NCI-H1092 (cell line): ENCODE measurements at places on chromosomes 7 and 10.

DNA sequence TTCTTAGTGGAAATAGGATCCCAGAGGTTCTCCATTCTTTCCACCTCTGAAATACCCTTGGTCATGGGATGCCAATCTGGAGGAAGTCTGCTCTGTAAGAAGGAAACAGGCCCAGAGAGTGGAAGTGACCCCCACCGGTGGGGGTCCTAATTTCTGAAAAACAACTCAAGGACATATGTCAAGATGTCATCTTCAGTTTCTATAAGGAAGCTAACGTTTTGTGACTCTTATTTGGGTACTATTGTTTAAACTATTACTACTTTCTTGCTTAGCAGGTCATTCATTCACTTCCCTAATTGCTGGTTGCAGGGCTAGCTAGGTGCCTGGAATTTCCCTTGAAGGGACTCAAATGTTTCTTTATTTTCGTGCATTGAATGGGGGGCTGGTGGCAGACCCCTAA, 1.9 kb upstream of the ZNF775 start:
- DNase-seq = no peak

GRCh38 chr7:156975620-156976019, 26.1 kb downstream of the NOM1 start:
- no peak for DNase-seq

DNA sequence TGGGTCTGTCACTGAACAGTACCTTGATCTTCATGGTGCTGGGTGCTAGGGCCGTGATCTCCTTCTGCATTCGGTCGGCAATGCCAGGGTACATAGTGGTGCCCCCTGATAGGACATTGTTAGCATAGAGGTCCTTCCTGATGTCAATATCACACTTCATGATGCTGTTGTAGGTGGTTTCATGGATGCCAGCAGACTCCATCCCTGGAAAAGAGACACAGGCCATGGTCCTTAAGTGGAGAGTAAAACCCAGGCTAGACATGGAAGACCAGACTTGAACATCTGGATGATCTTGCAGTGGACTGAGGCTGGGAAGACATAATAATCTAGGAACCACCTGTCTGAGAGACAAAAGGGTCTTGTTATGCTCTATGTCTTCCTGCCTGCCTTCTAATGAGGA, 14.5 kb downstream of the ACTA2 start:
- no peak for DNase-seq

- no peak for DNase-seq
Measured at GRCh38 chr10:70500812-70501301, 22.3 kb downstream of the PALD1 start.

DNA sequence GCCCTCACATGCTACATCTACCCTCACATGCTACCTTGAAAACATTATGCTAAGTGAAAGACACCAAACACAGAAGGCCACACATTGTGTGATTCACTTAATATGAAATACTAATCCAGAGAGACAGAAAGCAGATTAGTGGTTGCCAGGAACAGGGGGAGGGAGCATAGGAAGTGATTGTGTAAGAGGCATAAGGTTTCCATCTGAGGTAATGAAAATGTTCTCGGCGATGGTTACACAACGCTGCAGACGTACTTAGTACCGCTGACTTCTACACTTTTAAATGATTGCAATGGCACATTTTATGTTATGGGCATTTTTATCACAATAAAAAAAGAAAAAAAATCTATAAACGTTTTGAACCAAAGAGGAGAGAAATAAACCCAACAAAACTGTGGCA, 742.3 kb downstream of the TYW1 start:
- no peak for DNase-seq

GRCh38 chr7:55172161-55172560, 153.3 kb downstream of the EGFR start:
- DNase-seq = no peak

- no peak for DNase-seq
Measured at GRCh38 chr10:112509558-112510291, 62.7 kb downstream of the VTI1A start.

DNA sequence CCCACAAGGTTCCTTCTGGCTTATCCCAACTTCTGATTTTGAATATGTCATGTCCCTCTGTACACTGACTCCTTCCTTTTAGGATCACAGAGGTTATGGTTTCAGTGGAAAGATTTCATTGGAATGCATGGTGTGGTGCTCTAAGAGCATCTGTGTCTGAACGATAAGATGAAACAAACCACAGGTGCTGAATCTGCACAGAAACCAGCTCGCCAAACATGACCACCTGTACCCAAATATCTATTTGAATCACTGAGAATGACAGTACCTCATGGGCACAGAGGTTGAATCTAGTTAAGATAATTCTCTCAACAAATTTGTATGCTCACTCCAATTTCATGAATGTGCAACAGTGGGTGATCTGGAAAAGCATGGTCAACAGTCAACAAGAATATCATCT, 105.3 kb downstream of the DGKI start:
- no peak for DNase-seq

GRCh38 chr7:2266911-2267310, 24.9 kb downstream of the NUDT1 start:
- no peak for DNase-seq

- DNase-seq = no peak
Measured at GRCh38 chr10:4294996-4295792, 510.2 kb upstream of the KLF6 start.

DNA sequence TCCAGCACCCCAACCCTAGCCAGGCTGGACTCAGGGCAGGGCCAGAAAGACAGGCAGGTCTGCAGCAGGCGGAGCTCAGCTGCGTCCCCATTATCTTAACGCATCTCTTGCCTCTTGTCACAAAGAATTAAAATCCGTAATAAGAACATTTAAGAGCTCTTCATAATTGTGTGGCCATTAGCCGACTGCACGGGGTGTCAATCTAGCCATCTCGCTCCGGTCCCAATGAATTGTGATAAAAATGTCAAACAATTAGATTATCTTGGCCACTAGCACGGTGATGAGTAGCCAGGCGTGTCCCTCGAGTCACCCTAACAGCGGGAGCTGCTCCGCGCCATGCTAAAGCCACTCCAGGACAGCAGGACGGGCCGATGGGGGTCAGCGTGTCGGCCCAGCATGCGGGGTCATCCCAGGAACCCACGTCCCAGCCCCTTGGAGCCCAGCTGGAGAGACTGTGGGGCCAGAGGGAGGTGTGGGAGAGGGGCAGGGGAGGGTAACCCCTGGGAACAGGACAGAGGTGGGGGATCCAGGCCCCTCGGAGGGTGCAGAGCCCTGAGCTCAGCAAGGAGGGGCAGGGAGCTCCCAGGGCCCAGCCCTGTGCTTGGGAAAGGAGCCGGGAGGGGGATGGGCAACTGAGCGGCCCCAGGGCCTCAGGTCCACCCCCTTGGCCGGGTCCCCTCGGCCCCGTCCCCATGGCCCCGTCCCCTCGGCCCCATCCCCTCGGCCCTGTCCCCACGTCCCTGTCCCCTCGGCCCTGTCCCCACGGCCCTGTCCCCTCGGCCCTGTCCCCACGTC, 17.7 kb upstream of the NKX6-2 start:
- DNase-seq = no peak

DNA sequence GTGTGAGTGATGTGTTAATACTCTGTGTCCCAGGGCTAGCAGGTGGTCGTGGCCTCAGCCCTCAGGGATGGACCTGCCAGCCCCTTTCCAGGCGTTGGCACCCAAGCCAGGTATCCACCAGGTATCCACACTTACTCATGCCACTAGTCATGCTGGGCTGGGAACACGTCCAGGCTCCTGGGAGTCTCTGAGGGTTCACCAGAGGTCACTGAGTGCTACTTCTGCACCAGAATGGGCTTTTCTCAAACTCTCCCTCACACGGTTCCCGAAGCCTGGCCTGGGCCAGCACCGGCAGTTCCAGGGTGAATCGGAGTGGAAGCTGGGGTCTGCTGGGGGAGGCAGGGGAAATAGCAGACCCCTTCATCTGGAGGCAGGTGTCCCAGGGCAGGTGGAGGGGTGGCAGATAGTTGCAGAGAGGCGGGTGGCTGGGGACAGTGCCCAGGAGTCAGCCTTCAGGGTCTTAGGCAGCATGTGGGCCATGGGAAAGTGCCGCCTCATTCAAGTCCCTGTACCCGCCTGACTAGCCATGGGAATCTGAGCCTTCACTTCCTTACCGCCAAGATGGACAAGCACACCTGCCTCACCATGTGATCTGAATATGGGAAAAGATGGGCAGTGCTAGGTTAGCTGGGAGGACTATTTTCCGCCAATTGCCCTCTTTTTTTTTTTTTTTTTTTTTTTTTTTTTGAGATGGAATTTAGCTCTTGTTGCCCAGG, 95.5 kb upstream of the GTF2I start:
- no peak for DNase-seq
